ENCODE measurements at places on chromosomes 12 and 14. TPM values are rescaled to one million over a fixed set of nuclear protein-coding genes. Genes with fewer than 3 reads are reported as not detected.
A peak's percentile ranks its signal among the peaks of the same experiment; 100 is the strongest.

FKBP4 gene
- 300 TPM for total RNA-seq

CEBPE gene
- total RNA-seq: 0.35 TPM

TMEM132C gene
- total RNA-seq: not detected

HOXC5 gene
- not detected for total RNA-seq

DNA sequence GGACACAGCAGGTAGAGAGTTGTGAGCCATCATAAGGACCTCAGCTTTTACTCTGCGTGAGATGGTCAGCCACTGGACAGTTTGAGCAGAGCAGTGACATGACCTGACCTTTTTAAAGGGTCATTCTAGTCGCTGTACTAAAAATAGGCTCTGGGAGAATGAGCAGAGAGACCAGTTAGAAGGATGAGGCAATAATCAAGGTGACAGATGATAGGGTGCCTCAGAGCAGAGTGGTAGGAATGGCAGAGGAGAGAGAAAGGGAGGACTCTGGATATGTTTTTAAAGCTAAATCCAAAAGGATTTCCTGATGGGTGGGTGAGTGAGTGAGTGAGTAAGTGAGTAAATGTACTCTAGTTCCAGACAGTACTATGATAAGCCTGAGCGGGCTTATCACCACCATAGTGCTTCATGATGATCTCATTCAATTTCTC, 83.6 kb upstream of the ARHGAP5 start:
- H3K4me3 ChIP-seq: no peak overlapping the region
- H3K27me3 ChIP-seq: peaks cover 2% of the 10 kb centered on the region
- H3K27ac ChIP-seq: no peak overlapping the region
- no peaks in the 10 kb centered on the region for H3K4me1 ChIP-seq

DNA sequence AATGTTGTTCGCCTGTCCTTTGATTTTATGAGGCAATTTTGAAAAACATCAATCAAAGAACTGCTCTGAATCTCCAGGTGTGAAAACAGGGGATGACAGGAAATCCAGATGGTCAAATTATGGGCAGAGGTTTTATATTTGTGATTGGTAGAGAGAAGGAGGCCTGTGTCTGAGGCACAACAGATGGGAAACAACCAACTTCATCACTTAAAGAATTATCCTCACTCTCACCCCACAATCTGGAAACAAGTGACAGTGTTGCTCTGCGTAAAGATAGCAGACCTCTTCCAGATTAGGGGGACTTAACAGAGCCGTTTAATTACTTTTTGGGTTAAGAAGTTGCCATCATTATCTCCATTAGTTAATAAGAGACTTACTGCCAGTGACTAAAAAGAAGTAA, 64.1 kb upstream of the EGLN3 start:
- H3K27me3 ChIP-seq: peaks cover 9% of the 10 kb centered on the region
- peak overlapping the region; percentile 39 for H3K4me3 ChIP-seq
- DNase-seq: no peak
- no peak overlapping the region for H3K27ac ChIP-seq

- no peaks in the 10 kb centered on the region for H3K36me3 ChIP-seq
- H3K4me1 ChIP-seq: no peaks in the 10 kb centered on the region
- DNase-seq: no peak
These were observed 817.8 kb downstream of the GALC start for GRCh38 chr14:87175175-87175574.

DNA sequence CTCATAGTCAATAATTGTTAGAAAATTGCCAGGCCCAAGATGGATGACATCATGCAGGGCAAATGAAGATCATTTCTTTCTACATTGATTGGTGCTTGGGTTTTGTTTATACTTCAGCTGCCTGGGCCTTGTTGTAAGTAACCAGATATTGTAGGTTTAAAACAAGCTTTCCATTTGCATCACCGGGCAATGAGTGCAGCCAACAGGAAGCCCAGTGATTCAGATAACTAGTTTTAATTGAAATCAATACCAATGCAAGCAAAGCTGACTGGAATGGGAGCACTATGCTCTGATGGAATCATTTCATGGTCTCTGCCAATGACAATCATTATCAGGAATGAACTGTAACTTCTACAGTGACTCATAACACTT, 279.3 kb downstream of the DUSP6 start:
- DNase-seq: no peak
- H3K36me3 ChIP-seq: peaks cover 1% of the 10 kb centered on the region
- H3K4me3 ChIP-seq: no peak overlapping the region
- peaks cover 20% of the 10 kb centered on the region for H3K4me1 ChIP-seq
- no peaks in the 10 kb centered on the region for H3K27me3 ChIP-seq
- H3K27ac ChIP-seq: peak overlapping the region; percentile 31

- no peak for DNase-seq
- H3K27ac ChIP-seq: no peak overlapping the region
- no peaks in the 10 kb centered on the region for H3K4me1 ChIP-seq
These were observed 102.0 kb downstream of the SLC6A15 start for GRCh38 chr12:84810611-84811010.

DNA sequence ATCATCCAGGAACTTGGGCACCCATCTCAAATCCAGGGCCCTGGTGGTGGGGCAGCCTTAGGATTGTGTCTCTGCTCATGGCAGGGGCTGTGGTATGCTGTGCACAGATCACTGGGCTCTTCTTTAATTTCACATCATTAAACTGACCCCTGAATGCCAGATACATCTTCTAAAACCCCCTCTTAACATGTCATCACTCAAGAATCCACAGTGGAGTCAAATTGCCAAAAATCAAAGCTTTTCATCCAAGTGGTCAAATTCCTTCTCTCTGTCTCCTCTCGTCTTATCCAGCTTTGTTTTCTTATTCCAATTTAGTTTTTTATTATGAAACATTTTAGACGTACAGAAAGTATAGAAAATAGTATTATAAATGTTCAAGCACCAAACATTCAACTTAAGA, 97.5 kb downstream of the ADCK1 start:
- H3K4me1 ChIP-seq: no peaks in the 10 kb centered on the region
- no peak for DNase-seq
- no peak overlapping the region for H3K4me3 ChIP-seq
- H3K27me3 ChIP-seq: no peaks in the 10 kb centered on the region
- H3K27ac ChIP-seq: no peak overlapping the region

DNA sequence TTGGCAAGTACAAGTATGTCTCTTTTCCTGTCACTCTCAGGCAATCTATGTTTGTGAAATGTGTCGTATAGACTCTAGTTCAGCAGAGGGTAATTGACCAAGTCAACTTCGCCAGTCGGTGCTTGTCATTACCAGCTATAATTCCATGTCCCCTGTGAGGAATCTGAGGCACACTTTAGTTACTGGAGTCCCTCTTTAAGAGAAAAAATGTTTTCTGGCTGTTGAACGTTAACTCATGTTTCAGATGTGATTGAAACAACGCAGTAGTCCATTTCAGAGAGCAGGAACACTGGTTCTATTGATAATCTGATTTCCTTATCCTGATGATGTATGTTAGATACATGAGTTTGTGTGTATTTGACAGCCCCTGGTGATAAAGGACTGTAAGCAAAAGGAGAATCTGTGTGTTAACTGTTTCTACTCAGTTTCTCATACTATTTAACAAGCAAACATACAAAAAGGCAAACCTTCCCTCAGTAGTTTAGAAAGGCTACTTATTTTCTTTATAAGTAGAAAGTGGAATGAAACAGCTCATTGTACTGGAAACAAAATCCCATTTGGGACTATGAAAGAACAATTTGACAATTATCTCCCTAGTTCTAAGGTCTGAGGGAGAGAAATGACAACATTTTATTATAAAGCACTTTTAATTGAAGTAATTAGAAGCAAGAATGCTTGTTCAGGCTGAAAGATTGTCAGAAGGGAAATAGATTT, 161.1 kb upstream of the TRHDE start:
- no peaks in the 10 kb centered on the region for H3K4me1 ChIP-seq
- H3K27ac ChIP-seq: no peak overlapping the region
- no peak for DNase-seq
- no peaks in the 10 kb centered on the region for H3K27me3 ChIP-seq
- no peak overlapping the region for H3K4me3 ChIP-seq

GRCh38 chr12:122964439-122965257, 1.6 kb downstream of the ABCB9 start:
- peak overlapping the region; percentile 70 for H3K4me3 ChIP-seq
- no peaks in the 10 kb centered on the region for H3K36me3 ChIP-seq
- peaks cover 4% of the 10 kb centered on the region for H3K4me1 ChIP-seq
- H3K27ac ChIP-seq: no peak overlapping the region
- peak; percentile 56 for DNase-seq
- H3K27me3 ChIP-seq: no peaks in the 10 kb centered on the region

- H3K4me3 ChIP-seq: no peak overlapping the region
- H3K4me1 ChIP-seq: no peaks in the 10 kb centered on the region
- peaks cover 22% of the 10 kb centered on the region for H3K27me3 ChIP-seq
- no peak overlapping the region for H3K27ac ChIP-seq
These were observed 356.0 kb downstream of the DUSP6 start for GRCh38 chr12:88996200-88996788.

- DNase-seq: no peak
- no peaks in the 10 kb centered on the region for H3K27me3 ChIP-seq
- no peak overlapping the region for H3K27ac ChIP-seq
- H3K36me3 ChIP-seq: no peaks in the 10 kb centered on the region
These were observed 182.3 kb downstream of the PELI2 start for GRCh38 chr14:56300495-56300894.

All from activated CD4-positive, alpha-beta T cell treated with anti-CD3 and anti-CD28 coated beads, Interleukin-2, amount 10 ng/mL, durations not matched to agents 24 days and 14 days (primary cell).